NCI-H510A (cell line): ENCODE measurements at places on chromosomes 4 and X.

DNA sequence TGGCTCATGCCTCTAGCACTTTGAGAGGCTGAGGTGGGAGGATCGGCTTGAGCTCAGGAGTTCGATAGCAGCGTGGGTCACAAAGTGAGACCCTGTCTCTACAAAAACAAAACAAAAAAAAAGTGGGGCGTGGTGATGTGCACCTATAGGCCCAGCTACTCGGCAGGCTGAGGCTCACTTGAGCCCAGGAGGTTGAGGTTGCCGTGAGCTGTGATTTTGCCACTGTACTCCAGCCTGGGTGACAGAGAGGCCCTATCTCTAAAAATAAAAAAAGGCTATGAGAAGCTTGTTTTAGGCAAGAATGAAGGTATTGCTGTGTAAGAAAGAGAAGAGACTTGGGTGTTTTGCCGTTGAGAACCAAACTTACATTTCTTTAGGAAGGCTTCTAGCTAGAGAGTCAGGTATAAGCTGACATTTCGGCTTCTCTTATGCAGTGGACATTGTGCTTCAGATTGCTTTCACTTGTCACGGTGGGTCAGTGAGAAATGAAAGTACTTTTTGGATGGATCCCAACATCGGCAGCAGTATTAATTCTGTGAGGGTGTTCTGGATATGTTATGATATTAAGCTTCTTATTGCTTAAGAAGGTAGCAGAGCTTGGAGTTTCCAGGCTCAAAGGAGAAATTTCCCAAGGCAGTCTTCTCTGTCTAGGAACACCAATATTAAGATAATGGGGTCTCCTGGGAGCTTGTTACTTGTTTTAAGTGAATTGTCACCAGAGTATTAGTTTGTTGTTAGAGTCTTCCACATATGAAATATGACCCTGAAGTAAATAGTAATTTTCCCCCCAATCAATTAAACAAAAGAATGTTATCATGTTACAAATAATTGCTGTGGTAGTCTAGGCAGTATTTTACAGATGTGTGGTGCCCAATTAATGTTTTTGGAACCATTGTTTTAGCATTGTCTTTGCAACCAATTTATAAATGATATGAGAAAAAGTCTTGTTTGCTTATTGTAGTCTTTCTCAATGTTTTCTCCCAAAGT lies 17.6 kb downstream of the TMEM131L start:
- no peak for DNase-seq

- DNase-seq, result no peak
Observed at GRCh38 chr4:8874896-8875680, 3.4 kb upstream of the HMX1 start.

- no peak for DNase-seq
Observed at GRCh38 chrX:46704767-46705386, 54.0 kb downstream of the SLC9A7 start.

- no peak for DNase-seq
Observed at GRCh38 chrX:109533631-109534030, 3.0 kb upstream of the NXT2 start.

DNA sequence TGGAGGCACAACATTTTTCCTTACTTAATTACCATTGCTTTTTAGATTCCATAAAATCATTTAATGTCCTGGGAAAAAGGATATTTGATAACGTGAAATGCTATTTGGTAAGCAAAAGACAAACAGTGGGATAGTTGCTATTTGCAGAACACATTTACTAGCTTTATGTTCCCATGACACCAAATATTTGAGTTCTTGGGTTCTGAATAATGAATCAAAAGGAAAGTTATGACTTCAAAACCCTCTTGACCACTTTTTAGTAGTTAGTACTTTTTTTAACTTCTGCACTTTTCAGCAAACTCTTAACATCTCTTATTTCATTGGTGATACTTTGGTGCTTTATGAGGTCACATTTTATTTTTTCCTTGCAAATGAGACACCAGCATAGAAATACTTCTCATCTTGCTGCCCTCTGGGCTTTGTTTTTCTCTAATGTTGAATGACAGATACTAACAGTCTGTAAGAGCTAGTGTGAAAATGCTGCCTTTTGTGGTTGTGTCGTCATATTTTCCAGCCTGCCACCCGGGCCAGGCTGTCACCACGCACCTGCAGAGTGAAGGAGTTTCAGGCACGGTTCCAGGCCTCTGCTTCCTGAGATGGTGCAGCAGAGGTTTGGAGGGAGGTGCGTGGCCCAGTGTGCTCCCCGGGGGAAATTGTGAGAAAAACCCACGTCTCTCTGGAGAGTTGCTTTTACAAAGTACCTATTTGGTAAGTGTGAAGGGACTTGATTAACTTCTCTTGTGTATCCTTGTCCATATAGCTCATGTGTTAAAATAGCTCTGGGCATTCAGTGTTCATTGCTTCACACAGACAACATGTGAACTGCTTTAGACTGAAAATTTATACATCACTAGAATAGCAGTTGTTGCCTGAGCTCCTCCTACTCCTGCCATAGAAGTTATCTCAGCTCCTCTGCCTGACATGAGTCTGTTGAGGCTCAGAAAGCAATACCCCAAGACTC lies 34.7 kb downstream of the MSL3 start:
- DNase-seq, result no peak

GRCh38 chr4:151744614-151745013 lies 16.2 kb downstream of the GATB start:
- no peak for DNase-seq

DNA sequence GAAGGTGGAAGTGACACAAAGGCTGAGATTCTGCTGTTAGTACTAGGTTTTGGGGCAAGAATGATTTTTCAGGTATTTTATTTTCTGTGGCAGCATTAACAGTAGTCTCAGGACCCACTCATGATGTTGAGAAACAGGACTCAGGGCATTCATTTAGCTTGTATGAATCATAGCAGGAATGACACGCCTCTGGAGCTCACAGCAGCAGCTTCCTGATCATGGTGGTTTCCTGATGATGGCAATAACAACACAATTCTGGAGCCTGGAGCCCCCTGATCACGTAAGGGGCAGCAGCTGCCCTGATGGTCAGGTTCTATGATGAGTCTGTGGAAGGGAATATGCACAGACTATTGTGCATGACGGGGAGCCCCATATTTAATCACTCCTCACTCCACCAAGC lies 47.0 kb downstream of the TASL start:
- no peak for DNase-seq

GRCh38 chr4:95541889-95542607 lies 6.7 kb downstream of the UNC5C start:
- no peak for DNase-seq

DNA sequence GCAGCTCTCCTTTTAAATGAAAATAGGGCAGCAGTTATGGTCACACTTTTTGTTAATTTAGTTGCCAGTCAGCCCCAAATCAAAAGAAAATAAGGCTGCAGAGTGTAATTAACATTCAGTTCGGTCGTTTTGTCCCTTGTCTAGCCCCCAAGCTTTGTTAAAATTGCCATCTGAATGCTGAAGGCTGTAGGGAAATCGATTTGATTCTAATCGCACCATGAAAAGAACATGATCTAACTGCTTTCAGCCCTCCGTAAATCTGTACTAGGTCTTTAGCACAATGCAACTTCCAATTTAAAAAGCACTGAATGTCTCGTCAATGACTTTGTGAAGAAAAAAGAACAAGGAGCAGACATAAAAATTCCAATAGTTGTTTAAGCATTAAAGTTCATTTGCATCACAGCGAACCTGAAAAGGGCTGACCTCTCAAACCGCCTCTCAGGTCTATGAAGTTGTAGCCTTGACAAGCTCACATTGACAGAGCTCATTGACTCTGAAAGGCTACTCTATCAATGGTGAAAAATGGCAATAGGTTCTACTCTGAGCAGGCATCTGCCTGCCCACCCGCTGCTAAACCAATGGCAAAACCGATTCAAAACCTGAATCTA lies 48.9 kb downstream of the CHIC2 start:
- peak; percentile 12 for DNase-seq

- no peak for DNase-seq
Observed at GRCh38 chrX:40628506-40628905, 5.3 kb downstream of the MPC1L start.

DNA sequence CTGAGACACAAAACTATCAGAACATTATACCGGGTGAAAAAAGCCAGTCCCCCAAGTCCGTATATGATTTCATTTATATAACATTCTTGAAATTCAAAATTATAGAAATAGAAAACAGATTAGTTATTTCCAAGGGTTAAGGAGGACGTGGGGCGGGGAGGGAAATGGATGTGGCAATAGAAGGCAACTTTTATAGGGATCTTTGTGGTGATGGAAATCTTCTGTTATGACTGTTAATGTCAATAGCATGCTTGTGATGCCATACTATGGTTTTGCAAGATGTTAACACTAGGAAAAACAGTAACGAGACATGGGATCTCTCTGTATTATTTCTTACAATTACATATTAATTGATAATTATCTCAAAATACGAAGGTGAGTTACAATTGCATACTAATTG lies 96.4 kb downstream of the LNX1 start:
- no peak for DNase-seq

- peak; percentile 59 for DNase-seq
Observed at GRCh38 chrX:21738210-21738949, 19.5 kb downstream of the SMPX start.

DNA sequence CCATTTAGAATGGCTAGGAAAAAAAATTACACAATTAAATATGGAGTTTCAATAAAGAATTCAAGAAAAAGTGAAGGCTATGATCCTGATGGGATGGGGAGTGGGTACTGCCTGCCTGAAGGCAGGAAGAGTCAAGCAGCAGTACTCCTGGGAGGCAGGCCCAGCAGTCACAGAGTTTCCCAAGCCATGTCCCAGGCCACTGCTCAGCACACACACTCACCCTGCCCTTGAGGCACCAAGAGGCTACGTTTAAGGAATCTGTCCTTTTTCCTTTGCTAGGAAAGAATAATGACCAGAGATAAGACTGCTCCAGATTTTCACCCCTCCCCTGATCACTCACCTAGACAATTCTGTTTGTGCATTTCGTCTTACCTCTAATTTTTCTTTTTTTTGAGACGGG lies 30.2 kb downstream of the MAP7D3 start:
- DNase-seq, result no peak

DNA sequence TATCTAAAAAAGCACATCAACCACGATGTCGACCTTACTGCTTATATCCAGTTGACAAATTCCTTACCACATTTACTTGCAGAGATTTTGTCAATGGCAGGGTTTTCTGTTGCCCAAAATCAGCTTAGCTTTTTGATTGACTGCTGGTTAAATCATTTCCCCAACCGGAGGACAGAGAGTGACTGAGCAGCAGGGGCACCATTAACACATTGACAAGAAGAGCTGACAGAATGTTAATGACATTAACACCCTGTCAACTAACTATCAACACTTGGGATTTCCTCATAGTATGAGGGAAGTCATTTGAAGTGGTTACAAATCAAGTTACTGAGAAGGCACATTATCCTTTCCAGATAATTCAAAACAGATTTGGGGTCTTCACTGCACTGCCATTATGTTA lies 368.4 kb downstream of the RPA4 start:
- no peak for DNase-seq

GRCh38 chr4:20256381-20256881 lies 4.7 kb downstream of the SLIT2 start:
- no peak for DNase-seq

DNA sequence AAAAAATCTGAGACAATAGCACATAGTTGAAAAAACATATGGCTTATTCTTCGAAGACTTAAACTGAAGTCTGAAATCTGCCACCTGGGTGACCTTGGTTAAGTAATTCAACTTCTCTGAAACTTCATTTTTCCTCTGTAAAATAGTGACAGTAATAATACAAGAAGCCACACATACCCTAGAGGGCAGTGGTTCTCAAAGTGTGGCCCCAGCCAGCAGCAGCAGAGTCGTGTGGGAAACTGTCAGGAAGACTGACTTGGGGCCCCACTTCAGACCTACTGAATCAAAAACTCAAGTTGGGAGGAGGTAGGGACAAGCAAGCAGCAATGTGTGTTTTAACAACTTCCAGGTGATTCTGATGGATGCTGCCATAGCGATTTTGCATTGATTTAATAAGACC lies 249.9 kb downstream of the HNRNPD start:
- no peak for DNase-seq

- DNase-seq, result no peak
Observed at GRCh38 chr4:149987330-149988086, 90.7 kb upstream of the DCLK2 start.

DNA sequence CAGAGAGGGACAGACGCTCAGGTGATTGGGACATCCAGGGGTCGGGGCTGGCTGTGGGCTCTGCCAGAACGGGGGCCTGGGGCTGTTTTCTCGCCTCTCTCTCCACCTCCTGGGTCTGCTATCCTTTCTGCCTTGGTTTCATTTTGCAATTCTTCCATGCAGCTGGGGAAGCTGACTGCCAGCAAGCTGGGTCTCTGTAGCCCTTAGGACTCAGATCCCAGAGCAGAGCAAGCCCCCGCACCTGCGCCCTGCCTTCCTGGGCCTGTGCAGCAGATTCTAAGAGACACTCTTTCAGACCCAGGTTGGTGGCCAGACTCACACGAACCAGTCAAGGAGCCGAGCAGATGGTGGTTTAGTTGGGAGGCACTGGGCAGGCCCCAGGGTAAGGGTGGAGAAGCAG lies 59.1 kb upstream of the GRPEL1 start:
- DNase-seq, result no peak

DNA sequence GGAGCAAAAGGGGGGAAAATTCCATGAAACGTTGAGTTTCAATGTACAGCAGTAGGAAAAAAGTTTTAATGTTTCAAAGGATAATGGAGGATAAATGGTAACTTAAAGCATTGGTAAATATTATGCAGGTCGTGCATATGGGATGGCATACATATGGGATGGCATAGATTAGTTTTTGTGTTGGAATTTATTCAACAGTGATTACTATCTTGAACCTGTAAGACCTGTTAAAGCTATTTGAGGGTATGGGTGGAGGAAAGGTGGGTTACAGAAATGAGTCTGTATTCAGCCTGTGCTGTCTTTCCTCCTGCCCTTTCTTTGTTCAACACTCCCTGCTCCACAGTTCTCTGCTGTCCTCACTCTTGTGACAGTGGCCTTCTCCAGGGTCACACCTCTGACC lies 54.6 kb downstream of the ARHGAP10 start:
- DNase-seq, result no peak

- DNase-seq, result no peak
Observed at GRCh38 chrX:31353095-31353494, 281.3 kb upstream of the FTHL17 start.

DNA sequence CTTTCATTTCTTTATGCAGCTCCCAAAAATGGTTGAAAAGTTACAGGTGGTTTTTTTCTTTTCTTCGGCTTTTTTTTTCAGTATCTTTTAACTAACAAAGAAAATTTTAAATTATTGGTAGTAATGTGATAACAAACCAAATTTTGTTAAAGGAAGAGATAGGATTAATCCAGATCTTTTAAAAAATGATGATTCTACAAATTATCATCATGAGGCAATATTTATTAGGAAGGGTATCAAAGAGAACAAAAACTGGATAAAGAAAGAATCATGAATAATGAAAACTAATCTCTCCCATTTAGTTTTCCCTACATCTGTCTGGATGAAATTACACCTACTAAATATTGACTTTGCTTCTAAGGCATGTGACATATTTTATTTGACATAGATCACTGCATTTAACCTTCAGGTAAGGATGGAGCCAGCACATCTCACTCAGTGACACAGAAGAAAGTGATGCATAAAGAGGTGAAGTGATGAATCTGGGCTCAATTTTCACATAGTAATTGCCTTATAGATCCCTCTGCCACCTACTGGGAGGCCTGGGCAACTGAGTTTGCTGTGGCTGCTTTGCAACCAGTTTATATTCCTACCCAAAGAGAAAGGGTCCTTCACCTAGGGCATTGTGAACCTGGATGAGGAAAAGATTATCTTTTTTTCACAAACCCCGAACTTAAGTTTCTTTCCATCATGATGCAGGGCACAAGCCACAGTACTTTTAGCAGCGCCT lies 155.6 kb downstream of the HNRNPD start:
- no peak for DNase-seq

GRCh38 chrX:130285710-130286109 lies 17.0 kb upstream of the ZNF280C start:
- DNase-seq, result no peak

- no peak for DNase-seq
Observed at GRCh38 chr4:120506536-120506935, 416.0 kb downstream of the PRDM5 start.
